ENCODE measurements at places on chromosomes 12 and 14.

DNA sequence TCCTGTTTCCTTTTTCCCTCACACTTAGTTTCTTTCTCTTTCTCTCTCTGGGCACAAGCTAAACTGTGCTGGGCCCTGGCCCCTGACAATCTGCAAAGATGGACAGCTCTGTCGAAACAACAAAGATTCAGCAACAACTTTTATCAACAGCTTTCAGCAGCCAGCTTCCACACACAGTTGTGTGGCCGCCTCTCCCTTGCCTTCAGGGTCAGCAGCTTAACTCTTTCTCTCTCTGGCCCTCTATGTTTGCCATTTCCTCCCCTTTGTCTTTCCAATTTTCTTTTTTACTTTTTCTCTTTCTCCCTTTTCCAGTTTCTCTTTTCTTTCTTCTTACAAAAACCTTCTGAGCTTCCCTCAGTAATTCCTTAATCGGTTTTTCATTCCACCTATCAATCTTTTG lies 43.3 kb downstream of the IQSEC3 start:
- DNase-seq, result no peak

GRCh38 chr12:52789637-52790426 lies 6.1 kb downstream of the KRT3 start:
- DNase-seq, result no peak

- no peak for DNase-seq
Observed at GRCh38 chr12:75970310-75970709, 61.3 kb downstream of the PHLDA1 start.

DNA sequence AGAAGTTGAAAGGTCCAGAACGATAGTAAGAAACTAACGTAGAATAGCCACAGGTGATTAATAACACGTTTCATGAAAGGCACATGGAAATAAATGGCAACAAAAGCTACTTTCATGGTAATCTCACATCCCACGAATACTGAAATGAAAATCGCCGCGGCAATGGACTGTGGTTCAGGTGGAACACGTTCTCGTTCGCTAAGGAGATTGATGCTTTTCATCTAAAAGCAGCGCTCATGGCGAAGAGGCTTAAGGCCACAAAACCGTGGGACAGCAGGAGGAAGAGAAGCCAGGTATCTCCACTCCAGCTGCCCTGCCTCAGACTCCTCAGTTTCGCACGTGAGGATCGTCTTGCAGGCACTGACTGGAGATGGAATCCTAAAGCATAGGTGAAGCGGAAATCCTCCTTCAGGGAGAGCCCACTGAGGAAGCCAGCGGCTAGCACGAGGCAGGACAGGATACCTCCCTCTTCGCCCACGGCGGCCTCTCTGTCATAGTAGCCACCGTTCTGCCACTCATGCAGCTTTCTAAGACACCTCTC lies 696 bp upstream of the GPHN start:
- no peak for DNase-seq

DNA sequence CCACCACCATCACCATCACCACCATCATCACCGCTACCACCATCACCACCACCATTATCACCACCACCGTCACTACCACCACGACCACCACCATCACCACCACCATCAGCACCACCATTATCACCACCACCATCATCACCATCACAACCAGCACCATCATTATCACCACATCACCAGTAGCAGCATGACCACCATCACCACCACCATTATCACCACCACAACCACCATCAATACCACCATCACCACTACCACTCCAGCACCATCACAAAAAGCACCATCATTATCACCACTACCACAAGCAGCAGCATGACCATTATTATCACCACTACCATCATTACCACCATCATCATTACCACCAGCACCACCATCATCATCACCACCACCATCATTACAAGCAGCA lies 62.1 kb downstream of the MVK start:
- DNase-seq, result no peak

- DNase-seq, result no peak
Observed at GRCh38 chr14:79598339-79598738, 613.0 kb downstream of the DIO2 start.

- no peak for DNase-seq
Observed at GRCh38 chr12:1544996-1545700, 49.2 kb downstream of the FBXL14 start.

DNA sequence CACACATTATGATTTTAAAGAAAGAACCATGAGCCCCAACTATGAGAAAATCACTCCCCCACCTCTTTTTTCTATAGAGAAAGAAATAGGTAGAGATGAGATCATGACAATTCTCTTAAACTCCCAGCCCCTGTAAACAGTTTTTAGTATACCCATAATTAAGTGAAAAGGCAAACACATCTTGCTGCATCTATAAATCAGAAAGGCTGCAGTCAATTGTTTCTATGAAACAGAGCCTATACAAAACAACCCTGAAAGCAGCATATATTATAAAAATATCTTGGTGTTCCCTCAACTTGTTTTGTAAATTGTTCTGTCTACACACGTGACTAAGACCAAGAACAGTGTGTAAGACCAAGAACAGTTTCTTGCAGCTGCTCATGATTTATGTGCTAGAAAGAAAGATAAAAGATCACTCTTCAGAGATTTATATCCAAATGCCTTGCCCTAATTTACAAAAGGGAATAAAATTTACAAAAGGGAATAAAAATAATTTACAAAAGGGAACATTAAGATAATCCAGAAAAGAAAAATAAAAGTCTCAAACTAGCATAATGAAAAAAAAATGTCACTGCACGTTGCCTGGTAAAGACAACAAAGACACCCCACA lies 4.8 kb downstream of the KITLG start:
- no peak for DNase-seq

GRCh38 chr12:90299121-90299520 lies 590.5 kb upstream of the ATP2B1 start:
- DNase-seq, result no peak

- no peak for DNase-seq
Observed at GRCh38 chr12:4530982-4531586, 7.6 kb upstream of the RAD51AP1 start.

GRCh38 chr12:28775556-28775955 lies 373.5 kb upstream of the FAR2 start:
- no peak for DNase-seq

DNA sequence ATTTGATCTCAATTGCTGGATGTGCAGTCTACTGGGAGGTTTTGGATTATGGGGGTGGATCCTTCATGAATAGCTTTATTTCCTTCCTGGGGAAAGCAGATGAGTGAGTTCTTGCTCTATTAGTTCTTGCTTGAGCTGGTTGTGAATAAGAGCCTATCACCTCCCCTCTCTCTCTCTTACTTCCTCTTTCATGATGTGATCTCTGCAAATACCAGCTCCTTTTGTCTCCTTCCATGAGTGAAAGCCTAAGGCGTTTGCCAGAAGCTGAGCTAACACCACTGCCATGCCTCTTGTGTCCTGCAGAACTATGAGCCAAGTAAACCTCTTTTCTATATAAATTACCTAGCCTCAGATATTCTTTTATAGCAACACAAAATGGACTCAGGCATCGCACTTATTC lies 302.7 kb downstream of the CCER1 start:
- no peak for DNase-seq

DNA sequence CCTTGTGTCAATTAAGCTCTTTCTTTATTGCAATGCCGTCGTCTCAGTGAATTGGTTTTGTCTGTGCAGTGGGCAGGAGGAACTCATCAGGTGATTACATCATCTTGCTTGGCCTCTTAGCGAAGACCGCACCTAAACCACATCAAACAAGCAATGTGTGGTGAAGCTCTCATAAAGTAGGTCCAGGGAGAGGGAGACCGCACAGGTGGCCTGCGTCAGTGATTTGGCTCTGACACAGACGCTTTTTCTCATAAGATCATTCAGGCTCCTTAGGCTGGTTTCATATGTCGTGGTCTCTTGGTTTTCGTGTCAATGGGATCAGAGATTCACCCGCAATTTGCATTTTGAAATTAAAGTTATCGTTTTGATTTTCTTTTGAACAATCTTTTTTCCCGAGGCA lies 6.7 kb upstream of the TESC start:
- peak; percentile 29 for DNase-seq

GRCh38 chr14:72155379-72155993 lies 223.3 kb downstream of the RGS6 start:
- no peak for DNase-seq

DNA sequence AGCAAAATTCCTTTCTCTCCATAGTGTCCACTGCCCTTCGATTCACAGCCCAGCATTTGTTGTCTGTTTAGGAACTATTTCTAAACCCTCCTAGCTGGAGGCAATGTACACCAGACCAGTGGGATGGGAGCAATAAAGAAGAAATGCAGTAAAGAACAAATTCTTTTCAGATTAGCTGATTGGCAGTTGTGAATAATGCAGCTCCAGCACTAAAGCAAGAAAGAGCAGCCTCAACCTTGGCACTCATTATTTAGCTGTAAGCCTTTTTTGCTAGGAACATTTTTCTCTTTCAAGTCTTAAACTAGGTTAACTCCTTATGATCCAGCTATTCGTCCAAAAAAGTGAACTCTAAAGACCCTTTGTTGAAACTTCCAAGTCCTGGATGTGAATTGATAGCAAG lies 580.5 kb upstream of the STXBP6 start:
- no peak for DNase-seq

GRCh38 chr12:52913431-52913821 lies 8.6 kb upstream of the KRT8 start:
- no peak for DNase-seq
